Right renal cortex interstitium (tissue), 3 donors: ENCODE measurements at places on chromosomes 6 and 20. TPM values are rescaled to one million over a fixed set of nuclear protein-coding genes. Genes with fewer than 3 reads are reported as not detected.

The KCNK16 gene
- not detected for polyA plus RNA-seq

The ZSCAN23 gene
- polyA plus RNA-seq = 16.1 TPM

- no peak for DNase-seq
These were observed 42.8 kb upstream of the FAM50B start for GRCh38 chr6:3806169-3806922.

GRCh38 chr20:36493801-36494114 is 47.6 kb upstream of the MYL9 start:
- no peak for DNase-seq

DNA sequence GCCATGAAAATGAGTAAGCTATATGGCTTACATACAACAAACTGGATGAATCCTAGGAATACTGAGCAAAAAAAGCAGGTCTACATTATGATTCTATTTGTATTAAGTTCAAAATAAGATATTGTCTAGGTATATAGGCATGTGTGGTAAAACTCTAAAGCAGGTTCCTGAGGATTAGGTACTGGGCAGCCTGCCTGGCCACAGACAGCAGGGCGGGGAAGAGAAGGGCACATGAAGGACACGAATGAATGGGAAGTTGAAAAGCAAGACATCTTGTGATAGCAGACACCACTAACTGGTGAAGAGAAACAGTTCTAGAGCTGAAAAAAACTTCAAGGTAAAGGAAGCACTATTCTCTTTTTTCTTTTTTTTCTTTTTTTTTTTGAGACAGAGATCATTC is 72.6 kb upstream of the SLC4A11 start:
- no peak for DNase-seq

- DNase-seq = peak; percentile 54
These were observed 30.5 kb downstream of the GRM4 start for GRCh38 chr6:34115403-34115795.

GRCh38 chr6:123393331-123393730 is 243.4 kb downstream of the TRDN start:
- peak; percentile 18 for DNase-seq
